ENCODE measurements at places on chromosomes 11 and 22.

DNA sequence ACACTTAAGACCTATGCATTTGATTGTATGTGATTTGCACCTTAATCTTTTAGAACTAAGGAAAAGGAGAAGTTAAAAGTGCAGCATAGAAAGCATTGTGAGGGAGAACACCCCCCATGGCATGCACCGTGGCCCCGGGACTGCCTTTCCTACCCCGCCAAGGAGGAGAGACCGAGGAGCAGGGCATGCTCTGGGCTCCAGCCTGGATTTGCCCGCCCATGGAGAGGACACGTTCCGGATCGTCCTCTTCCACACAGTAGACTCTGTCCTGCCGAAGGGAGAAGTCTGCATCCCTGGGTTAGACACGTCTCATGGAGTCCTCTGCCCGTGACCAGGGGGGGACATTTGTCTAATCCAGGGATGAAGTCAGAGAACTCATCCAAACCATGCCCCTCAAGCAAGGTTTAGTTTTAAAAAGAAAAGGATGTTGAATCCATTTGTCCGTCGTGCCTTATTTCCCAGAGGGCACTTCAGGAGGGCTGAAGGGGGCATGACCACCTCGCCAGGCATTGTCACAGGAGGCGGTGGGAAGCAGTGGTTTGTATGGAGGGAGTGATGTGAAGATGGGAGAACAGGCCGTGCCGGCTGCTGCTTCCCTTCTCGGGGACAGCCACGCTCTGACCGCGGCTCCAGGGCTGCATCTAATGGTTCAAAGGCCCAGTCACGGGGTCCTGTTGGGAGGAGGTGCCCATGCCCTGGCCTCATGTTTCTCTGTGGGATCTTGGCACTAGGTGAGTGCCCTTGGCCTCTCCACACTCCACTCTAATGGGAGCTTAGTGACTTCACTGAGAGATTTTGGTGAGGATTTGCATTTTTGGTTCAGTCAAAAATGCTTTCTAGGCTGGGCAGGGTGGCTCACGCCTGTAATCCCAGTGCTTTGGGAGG lies 66.2 kb upstream of the GAL start:
- DNase-seq: no peak

DNA sequence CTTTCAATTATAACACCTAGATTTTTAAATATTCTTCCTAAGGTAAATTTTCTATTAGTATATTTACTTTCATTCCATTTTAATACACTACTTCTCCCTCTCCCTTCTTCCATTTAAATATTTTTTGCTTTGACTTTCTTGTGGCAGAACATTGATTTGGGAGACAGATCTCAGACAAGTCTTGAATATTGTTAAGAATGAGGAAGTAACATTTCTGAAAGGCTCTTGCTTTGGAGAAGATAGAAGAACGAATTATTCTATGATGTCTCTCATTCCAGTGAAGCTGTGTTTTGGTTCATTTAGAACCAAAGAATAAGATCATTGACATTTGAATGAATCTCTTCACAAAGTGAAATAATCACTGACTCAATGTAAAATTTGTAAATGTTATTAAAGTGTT lies 2.4 kb downstream of the IPO7 start:
- no peak for DNase-seq

DNA sequence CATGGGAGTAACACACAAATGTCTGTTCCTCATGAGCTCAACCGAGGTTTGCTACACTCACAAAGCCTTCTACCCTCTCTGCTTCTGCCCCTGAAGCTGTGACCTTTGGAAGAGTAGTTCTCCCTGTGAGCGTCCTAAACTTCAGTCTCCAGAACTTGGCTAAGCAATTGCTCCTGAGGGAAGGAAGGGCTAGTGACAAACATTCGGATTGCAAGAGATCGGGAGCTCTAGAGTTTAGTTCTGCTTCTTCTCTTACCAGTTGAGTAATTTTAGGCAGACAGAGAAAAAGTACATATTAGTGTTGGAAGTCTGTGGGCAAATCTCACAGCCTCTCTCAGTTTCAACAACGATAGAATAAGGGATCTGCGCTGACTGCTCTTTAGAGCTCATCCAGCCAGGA lies 27.3 kb upstream of the ELF5 start:
- DNase-seq: no peak

GRCh38 chr11:6576471-6577373 lies 26.7 kb downstream of the RRP8 start:
- DNase-seq: peak; percentile 68

DNA sequence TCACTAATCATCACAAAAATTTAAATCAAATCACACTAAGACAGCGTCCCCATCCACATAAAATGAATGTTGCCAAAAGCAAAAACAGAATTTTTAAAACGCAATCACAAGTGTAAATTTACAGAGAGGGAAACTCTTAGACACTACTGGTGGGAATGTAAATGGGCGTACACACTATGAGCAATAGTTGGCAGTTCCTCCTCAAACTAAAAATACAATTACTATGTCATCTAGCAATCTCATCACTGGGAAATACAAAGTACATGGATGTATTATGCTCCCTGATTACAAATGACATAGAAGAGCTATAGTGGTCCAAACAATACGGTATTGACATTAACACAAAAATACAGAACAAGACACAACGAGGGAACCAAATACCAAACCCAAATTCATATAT lies 8.7 kb upstream of the RGL4 start:
- DNase-seq: no peak

- DNase-seq: no peak
Observed at GRCh38 chr22:42560381-42560780, 6.6 kb downstream of the SERHL2 start.

GRCh38 chr11:6812390-6813005 lies 13.0 kb upstream of the OR6A2 start:
- peak; percentile 33 for DNase-seq

- no peak for DNase-seq
Observed at GRCh38 chr11:40129266-40129665, 1330.2 kb downstream of the LRRC4C start.

GRCh38 chr11:83467837-83468236 lies 181.7 kb upstream of the CCDC90B start:
- no peak for DNase-seq

GRCh38 chr11:94031625-94032024 lies 10.5 kb downstream of the HEPHL1 start:
- no peak for DNase-seq

GRCh38 chr11:31823644-31824331 lies 12.7 kb upstream of the PAX6 start:
- no peak for DNase-seq

- peak; percentile 78 for DNase-seq
Observed at GRCh38 chr22:37807410-37808293, at the start of gene GCAT. GCAT (plus strand) TSS chr22:37807934; CDS start chr22:37807968, 34 bp downstream.

DNA sequence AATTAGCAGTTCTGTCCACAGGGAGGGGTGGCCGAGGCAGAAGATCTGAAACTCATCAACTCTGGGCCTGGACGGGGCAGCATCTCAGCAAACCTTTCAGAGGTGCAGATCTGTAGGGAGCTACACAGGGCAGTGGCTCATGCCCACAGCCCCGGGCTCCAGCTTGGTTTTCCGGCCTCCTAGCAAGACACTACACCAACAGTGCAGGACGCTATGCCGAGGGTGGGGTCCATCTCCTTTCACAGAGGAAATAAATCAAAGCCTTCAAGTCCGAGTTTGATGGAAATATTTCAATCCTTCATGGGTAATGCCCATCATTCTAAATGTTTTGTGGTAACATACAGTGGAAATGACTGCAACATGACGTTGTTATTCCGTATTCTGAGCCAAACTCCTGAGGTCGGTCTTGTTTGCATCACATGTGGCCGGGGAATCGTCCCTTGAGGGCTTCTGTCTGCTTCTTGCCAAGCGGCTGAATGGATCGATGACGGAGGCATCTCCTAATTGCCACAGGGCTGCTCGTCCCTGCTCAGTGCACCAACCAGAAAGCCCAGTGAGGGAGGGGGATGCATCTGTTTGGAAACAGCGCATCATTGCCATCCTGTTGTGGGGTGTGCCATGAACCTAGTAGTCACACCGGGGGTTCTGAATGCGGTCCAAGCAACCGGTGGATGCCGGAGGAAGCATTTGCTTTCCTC lies 30.0 kb downstream of the LINC01488 start:
- DNase-seq: no peak

DNA sequence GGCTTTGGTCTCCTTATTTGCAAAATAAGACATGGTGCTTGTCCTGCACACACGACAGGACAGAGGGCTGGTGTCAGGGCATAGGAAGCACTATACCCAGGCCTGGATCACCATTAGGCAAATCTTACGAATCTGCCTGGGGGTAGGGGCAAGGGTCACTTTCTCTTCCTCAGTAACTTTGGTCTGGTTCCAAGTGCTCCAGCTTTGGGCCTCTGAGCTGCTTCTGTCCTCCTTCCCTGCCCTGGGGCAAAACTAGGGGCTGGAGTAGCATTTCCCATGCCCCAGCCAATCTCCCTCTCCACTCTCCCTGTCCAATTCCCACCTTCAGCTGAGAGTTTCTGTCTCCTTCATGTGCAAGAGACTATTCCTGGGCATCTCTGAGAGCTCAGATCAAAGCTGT lies 123.7 kb upstream of the NECTIN1 start:
- DNase-seq: no peak

DNA sequence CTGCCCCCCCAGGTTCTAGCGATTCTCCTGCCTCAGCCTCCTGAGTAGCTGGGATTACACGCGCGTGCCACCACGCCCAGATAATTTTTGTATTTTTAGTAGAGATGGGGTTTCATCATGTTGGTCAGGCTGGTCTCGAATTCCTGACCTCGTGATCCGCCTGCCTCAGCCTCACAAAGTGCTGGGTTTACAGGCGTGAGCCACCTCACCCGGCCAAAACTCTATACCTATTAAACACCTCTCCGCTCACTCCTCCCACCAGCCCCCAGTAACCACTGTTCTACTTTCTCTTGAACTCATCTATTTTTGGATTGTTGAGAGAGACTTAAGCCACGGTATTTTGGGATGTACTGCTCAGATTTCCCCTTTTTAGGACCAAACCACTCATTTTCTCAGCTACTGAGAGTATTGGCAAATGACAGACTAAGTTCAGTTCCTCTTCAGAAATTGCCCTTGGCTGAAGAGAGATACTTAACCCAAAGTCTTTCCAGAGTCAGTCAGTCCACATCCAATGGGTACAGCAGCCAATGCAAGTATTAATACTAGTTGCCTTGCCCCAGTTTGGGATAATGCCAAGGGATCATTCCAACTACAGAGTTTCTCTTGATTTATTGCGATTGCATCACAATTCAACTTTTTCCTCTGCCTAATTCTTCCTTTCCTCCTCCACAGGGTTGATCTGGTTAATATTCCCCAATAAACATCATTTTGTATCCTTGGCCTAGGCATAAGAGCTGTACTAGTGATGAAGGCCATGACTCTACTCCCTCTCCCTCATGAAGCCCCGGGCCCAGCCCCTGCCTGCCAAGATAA lies 36.8 kb upstream of the CSTF3 start:
- no peak for DNase-seq

- peak; percentile 53 for DNase-seq
Observed at GRCh38 chr11:46367244-46367915, 14.1 kb upstream of the MDK start.

DNA sequence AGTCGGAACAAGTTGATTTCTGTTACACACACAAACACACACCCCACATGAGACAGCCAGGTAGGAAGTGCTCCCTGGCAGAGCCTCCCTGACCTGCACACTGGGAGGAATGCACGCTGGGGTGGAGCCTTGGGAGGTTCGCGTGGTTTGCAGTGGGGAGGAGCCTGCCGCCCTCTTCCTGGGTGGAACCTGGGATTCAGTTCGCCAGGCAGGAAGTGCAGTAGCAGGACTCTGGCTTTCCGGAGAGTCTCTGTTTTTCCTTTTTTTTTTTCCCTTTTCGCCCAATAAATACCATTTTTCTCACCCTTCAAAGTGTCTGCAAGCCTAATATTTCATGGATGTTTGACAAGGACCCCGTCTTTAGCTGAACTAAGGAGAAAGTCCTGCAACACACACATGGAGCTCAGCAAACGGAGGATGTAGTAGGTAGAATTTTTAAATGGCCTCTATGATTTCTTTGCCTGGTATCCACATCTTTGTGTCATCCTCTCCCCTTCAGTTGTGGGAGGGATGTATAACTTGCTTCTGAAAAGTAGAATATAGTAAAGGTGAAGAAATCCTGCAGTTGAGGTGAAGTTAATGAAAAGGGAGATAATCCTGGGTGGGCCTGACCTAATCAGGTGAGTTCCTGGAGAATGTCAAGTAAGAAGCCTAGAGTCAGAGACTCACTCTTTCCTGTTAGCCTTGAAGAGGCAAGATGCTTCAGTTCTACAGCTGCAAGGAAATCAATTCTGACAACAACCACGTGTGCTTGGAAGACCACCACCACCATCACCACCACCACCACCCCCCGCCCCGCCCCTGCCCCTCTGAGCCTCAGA lies 72.9 kb downstream of the PIWIL4 start:
- no peak for DNase-seq

DNA sequence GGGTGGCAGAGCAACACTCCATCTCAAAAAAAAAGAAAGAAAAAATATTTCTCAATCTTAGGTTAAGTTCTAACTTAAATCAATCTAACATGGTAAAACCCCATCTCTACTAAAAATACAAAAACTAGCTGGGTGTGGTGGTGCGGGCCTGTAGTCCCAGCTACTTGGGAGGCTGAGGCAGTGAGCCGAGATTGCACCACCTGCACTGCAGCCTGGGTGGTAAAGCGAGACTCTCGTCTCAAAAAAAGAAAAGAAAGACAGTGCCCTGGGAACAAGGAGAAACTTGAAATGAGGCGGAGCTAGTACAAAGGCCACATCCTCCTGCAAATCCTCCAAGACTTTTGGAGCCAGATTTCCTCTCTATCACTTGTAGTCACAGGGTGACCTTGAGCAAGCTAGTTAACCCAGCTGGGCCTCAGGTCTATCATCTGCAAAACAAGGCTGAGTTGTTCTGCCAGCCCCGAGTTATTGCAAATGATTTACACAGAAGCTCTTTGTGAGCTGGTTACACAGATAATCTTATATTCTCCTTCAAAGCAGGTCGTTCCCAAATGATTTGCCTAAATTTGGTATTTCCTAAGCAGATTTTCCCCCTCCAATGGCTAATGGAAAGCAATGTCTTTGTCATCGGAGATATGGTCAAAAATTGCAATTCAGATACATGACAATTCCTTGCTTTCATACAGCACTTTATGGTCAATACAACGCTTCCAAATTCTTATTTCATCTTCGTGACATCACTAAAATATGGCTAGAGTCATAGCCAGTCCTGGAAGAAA lies 1.9 kb downstream of the ANKRD54 start:
- no peak for DNase-seq

DNA sequence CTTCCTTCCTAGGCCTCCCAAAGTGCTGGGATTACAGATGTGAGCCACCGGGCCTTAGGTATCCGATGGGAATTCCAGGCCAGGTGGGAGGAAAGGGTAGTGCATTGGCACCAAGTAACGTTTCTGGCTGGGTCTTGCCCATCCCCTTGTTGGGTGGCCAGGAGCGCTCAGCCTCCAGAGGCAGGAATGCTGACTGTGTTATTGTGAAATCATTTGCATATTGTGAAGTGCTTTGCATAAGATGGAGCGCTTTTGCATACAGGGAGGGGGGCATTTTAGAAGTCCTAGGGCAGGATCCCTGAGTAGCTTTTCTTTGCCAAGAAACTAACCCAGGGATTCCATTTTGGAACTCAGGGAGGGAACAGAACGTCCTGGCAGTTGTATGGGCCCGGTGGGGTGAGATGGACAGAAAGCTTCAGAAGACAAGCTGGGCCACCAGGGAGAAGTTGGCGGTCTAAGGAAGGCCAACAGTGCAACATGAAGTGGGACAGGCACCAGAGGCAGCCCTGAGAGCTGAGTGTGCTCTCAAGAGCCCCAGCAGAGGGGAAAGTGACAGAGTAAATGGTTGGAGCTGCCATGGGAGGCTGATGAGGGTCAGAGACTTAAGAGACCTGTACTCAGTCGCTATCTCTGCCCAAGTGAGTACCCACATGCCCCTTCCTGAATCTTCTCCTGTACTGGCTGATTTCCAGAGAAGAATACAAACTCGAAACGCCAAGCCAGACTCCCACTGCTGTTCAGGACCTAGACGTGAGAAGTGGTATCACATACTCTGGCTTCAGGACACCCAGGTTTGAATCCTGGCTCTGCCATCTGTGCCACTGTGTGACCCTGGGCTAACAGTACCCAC lies 1.3 kb upstream of the SLC39A13 start:
- no peak for DNase-seq
